ENCODE measurements at places on chromosomes 5 and 9.

- no peak for DNase-seq
Observed at GRCh38 chr9:133850937-133851336, 112.8 kb upstream of the SARDH start.

GRCh38 chr9:3912280-3912679, 386.5 kb upstream of the RFX3 start:
- DNase-seq: no peak

DNA sequence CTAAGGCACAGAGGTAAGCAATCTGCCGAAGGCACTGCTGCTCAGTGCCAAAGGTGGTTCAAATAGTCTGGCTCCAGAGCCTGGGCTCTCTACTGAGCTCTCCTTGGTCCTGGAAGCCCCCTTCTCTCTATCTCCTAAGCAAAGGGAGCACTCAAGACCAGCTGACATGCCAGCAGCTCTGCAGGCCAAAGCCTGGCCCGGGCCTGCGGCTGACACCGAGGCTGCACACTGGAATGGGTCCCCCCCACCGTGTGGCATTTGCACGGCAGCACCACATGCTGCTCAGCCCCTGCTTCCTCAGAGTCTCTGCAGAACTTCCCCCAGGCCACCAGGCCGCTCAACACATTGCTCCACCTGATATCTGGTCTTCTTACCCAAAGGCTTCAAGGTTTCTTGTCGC, 57.8 kb upstream of the GOLPH3 start:
- DNase-seq: no peak

GRCh38 chr9:81558091-81558830, 131.1 kb downstream of the TLE1 start:
- DNase-seq: no peak

- DNase-seq: no peak
Observed at GRCh38 chr5:80368661-80369480, 39.0 kb upstream of the ZFYVE16 start.

- no peak for DNase-seq
Observed at GRCh38 chr9:113219969-113220368, 1.1 kb downstream of the FKBP15 start.

DNA sequence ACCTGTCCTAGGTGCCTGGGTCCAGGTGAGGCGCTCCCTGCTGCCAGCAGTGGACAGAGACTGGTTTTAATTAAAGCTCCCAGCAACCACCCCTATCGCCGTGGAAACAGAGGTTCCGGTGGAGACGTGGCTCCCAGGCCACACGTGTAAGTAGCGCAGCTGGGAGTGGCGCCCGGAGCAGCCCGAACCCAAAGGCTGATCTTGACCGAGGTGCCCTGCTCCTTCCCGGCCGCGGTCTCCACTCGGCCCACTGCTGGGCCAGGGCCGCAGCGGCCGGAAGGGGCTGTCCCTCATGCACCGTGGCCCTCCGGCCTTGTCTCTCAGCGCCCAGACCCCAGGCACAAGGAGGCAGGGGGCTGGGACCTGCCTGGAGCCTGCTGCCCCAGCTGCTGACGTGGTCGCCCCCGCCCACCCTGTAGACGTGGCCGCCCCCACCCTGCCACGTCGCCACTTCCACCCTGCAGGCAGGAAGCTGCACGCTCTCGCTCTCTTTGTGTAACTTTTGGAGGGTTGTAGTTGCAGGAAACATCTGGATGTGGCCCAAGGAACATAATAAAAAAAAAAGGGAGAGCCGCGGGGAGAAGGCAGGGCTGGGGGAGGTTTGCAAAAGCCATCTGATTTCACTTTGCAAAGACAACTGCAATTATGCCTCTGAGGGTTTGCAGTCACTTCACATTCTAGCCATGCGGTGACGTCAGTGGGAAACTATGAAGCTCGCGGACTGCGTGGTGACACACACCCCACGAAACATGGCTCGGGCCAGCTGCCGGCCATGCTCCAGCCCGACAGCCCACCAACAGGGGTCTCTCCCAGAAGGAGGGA, 129.9 kb downstream of the RXRA start:
- peak; percentile 82 for DNase-seq

GRCh38 chr9:108125625-108126024, 636.1 kb upstream of the KLF4 start:
- DNase-seq: no peak

GRCh38 chr5:64827703-64828102, 59.0 kb downstream of the CWC27 start:
- DNase-seq: no peak

- no peak for DNase-seq
Observed at GRCh38 chr9:108186642-108187395, 669.0 kb downstream of the ACTL7B start.

- DNase-seq: no peak
Observed at GRCh38 chr5:170046241-170046640, 59.5 kb upstream of the FOXI1 start.

- no peak for DNase-seq
Observed at GRCh38 chr5:136066661-136067271, 38.0 kb downstream of the TGFBI start.

- no peak for DNase-seq
Observed at GRCh38 chr9:78210841-78211301, 25.0 kb upstream of the CEP78 start.

DNA sequence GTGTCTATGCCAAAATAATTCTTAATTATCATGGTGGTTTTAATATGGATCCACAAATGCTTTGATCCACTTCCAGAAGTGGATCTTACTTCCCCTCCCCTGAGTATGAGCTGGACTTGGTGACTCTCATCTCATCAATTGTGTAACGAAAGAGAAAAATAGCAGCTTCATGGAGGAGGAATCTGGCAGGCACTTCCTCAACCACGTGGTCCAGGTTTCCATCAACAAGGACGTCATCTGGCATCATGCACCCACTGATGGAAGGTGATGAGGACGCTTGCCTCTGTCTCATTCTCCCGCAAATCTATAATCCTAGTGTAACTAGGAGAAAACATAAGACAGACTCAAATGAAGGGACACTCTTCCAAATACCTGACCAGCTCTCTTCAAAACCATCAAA, 54.6 kb upstream of the S1PR3 start:
- DNase-seq: no peak

- DNase-seq: no peak
Observed at GRCh38 chr5:114185274-114185673, 176.6 kb upstream of the KCNN2 start.

DNA sequence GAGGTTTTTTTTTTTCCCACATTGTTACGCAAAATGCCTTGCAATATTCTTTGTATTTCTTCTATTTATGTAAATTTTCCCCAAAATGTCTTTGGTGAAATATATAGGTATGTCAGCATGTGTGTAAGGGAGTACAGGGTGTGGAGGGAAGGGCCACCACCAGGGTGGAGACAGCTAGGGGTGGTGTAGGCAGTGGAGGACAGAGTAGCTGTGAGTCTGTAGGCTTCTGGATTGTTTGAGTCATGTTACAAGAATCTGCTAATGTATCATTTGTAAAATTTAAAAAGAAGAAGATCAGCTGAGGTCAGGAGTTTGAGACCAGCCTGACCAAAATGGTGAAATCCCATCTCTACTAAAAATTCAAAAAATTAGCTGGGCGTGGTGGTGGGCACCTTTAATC, 175.5 kb downstream of the NXNL2 start:
- DNase-seq: no peak

GRCh38 chr9:27654629-27655285, 81.5 kb upstream of the C9orf72 start:
- DNase-seq: no peak

DNA sequence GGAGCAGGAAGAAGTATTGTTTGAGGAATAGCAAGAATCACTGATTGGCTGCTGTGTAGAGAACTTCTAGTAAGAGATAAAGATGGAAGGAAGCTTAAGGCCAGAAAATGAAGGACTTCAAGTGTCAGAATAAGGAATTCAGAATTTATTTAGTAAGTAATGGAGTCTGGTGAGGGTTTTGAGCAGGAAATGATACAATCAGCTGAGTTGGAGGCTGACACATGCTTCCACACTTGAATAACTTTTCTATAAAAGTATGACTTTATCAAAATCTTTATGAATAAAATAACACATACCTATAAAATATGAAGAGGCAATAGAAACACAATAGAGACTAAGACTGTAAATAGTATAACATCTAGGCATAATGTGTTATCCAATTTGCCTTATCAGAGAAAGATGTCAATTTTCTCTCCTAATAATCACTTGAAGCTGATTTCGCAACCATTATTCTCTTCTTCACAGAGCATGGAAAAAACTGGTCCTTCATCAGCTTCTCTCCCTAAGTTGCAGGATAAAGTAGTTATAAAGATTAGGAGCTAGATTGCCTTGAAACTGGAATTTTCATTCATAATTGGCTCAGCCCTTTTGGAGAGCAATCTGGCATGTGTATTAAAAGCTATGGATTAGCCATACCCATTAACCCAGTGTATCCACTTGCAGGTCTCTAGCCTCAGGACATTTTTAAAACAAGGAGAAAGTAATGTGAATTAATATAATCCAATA, 143.4 kb downstream of the ZNF608 start:
- DNase-seq: no peak

GRCh38 chr9:92711844-92712243, 41.9 kb upstream of the IPPK start:
- no peak for DNase-seq

DNA sequence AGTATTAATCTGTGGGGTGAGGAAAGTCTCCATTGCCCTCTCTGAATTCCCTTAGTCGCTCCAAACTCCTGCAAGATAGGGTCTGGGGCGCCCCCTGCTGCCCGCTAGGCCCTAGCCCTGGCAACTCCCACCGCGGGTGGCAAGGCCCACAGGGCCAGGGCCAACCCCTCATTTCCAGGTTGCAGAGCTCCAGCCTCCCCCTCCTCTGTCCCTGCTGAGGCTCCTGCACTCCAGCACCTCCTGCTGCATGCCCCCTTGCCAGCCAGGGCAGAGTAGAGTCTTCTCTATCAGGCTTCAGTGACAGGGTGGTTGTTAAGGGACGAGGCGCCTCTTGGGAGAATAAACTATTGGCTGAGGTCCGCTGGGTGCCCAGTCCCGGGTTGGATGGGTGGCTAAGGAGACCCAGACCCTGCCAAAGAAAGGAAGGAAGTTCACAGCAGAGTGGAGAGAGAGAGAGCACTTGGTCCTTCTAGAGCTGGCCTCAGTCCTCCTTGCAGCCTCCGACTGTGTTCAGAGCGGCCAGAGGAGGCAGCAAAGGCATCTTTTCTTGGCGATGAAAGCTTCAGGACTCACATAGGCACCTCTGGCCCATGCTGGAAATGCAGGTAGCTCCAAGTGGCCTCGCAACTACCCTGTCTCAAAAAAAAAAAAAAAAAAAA, 45.6 kb downstream of the SAR1B start:
- peak; percentile 78 for DNase-seq

- DNase-seq: no peak
Observed at GRCh38 chr9:127106466-127106855, 16.0 kb downstream of the ANGPTL2 start.

DNA sequence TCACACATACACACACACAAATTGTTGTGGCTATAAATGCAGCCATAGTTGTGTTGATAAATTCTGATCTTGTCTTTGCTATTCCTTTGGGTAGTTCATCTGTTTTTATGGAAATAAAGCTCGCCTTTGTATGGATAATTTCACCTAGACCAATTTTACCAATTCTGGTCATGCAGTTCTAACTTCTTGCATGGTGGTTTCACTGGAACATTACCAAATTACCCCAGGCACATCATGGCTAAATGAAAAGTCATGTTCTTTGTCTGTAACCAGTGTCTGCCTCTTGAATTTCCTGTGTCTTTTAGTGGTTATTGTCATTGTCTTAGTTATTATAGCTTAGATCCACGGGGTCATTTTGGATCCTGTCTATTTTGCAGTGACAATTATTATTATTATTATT, 50.3 kb upstream of the TMC1 start:
- no peak for DNase-seq

GRCh38 chr9:103702572-103702971, 391.5 kb upstream of the SMC2 start:
- DNase-seq: no peak

- peak; percentile 75 for DNase-seq
Observed at GRCh38 chr5:96336351-96336985, 96.6 kb downstream of the PCSK1 start.

- no peak for DNase-seq
Observed at GRCh38 chr5:58363461-58364249, 96.2 kb downstream of the PLK2 start.

GRCh38 chr9:121053544-121053943, 3.5 kb upstream of the C5 start:
- no peak for DNase-seq

DNA sequence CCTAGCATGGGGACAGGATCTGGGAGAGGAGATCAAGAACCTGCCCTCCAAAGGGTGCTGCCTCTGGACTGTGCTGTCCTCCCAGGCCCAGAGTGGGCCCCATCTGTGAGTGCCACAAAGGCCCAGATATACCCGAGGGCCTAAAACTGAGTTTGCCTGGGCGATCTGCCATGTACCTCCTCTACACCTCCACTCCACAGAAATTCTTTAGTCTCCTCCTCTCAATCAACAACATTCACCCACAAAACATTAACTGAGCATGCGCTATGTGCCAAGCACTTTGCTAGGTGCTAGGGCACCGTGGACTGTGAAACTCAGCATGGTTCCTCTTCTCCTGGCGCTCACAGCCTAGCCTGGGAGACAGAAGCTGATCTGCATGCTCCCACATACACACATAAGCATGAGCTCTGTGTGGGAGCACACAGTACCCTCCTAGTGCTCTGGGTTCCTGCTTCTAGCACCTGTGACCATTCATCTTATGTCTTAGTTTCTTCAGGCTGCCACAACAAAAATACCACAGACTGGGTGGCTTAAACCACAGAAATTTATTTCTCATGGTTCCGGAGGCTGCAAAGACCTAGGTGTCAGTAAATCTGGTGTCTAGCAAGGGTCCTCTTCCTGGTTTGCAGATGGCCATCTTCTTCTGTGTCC, 82.0 kb upstream of the FSTL4 start:
- no peak for DNase-seq

DNA sequence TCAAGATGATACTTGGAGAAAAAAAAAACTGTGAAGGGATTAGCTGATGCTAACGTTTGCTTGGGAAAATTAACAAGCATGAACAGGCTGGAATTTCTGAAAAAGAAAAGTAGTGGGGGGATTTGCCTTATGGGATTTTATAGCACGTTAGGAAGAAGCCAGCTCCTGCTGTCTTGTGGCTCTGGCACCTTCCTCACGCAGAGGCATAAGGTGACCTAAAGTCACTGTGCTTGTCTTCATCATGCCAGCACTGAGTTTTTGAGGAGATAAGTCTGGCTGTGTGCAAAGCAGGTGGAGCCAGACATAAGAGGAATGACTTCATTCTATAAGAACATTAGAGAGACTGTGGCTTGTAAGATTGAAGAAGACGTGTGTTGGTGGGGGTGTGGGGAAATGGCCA, 94.4 kb upstream of the MAP1B start:
- DNase-seq: no peak

- no peak for DNase-seq
Observed at GRCh38 chr9:124279531-124280175, 21.9 kb downstream of the NEK6 start.

GRCh38 chr5:125481506-125482465, 735.3 kb upstream of the ZNF608 start:
- DNase-seq: no peak

- DNase-seq: no peak
Observed at GRCh38 chr9:108655818-108656217, 200.0 kb downstream of the ACTL7B start.

DNA sequence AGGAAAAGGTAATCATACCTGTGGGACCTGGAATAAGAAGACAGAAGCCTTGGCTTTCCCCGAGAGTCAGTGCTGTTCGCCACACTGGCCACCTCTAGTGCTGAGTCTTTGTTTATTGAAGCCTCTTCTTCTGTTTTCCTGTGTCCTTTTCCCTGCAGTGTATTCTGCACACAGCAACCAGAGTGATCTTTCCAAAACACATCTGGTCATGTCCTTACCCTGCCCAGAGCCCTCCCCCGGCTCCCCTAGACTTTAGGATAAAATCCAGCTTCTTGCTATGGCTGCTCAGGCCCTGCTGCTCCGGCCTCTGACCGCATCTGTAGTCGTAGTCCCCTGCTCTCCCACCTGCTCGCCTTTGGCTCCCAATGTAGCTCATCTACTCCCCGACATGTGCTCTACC, 28.3 kb downstream of the GALNT10 start:
- no peak for DNase-seq

Measured in CD4-positive, alpha-beta T cell (primary cell).